ENCODE measurements at places on chromosomes 6 and 20. TPM values are rescaled to one million over a fixed set of nuclear protein-coding genes. Genes with fewer than 3 reads are reported as not detected.
A peak's percentile ranks its signal among the peaks of the same experiment; 100 is the strongest.

DNA sequence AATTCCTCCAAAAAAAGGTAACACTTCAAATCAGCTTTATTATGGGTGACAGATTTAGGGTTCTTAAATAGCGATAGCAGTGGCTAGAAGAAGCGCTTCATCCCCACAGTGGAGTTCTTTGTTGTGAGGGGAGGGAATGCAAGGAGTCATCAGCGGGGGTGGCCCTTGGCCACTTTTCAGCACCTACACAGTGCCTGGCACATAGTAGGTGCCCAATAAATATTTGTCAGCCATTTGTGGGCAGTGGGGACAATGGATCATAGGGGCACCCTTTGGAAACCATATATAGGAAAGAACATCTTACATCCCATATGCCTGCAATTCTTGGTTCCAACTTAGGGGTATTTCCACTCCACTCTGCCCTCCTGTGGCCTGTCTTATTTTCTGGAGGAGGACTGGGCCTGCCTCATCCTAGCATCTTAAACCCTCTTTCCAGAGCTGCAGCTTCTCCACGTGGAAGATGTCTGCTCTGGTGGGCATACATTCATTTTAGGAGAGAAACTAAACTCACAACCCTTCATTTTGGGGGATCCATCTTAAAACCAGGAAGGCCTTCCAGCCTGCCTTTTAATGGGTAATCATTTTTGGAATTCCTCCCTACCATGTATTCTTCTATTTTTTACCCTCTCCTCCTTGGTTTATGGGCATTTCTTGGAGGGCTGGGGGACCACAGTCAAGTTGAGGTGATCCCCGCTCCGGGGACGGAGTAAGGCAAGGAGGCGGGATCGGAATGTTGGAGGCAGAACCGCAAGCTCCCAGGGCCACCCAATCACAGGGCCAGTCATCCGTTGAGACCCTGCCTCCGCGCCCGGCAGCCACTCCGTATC, 2.6 kb upstream of the GPSM3 start:
- peak overlapping the region; percentile 99 for H3K27ac ChIP-seq
- H3K27me3 ChIP-seq, result no peaks in the 10 kb centered on the region
- H3K4me1 ChIP-seq, result peaks cover 46% of the 10 kb centered on the region
- no peaks in the 10 kb centered on the region for H3K36me3 ChIP-seq

GRCh38 chr6:36700831-36701230, 3.2 kb downstream of the RAB44 start:
- no peaks in the 10 kb centered on the region for H3K36me3 ChIP-seq
- no peaks in the 10 kb centered on the region for H3K4me1 ChIP-seq
- no peak overlapping the region for H3K27ac ChIP-seq
- no peak overlapping the region for H3K4me3 ChIP-seq
- no peaks in the 10 kb centered on the region for H3K27me3 ChIP-seq

DNA sequence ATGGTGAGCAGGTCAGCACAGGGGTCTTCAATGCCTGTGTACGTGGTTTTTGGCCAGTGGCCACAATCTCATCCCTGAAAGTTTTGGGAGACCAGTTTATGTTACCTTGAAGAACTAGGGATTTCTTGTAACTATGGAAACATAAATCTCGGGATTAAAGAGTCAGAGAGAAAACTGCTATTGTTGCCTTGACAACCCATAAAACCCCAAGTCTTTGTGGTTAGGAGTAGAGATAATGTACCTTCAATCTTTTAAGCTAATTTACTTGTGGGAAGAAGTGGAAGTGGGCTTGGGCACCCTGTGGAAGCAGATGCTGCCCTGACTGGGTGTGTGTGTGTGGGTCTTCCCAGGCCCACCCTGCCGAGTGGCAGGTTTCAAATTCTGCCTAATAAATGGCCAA, 46.1 kb upstream of the ZNF831 start:
- no peaks in the 10 kb centered on the region for H3K27me3 ChIP-seq
- no peak for DNase-seq
- no peak overlapping the region for H3K27ac ChIP-seq
- H3K36me3 ChIP-seq, result no peaks in the 10 kb centered on the region
- H3K4me1 ChIP-seq, result no peaks in the 10 kb centered on the region
- no peak overlapping the region for H3K4me3 ChIP-seq

- no peak overlapping the region for H3K4me3 ChIP-seq
- no peak for DNase-seq
- H3K4me1 ChIP-seq, result no peaks in the 10 kb centered on the region
- H3K27ac ChIP-seq, result no peak overlapping the region
- no peaks in the 10 kb centered on the region for H3K27me3 ChIP-seq
- H3K36me3 ChIP-seq, result no peaks in the 10 kb centered on the region
These were observed 526.8 kb downstream of the CD109 start for GRCh38 chr6:74222768-74223333.

The POLH gene
- 11.3 TPM for total RNA-seq

The ZNF335 gene
- total RNA-seq, result 24.1 TPM
